ENCODE measurements at places on chromosomes 4 and X.

- DNase-seq: no peak
Measured at GRCh38 chr4:4396628-4397440, 9.9 kb downstream of the NSG1 start.

DNA sequence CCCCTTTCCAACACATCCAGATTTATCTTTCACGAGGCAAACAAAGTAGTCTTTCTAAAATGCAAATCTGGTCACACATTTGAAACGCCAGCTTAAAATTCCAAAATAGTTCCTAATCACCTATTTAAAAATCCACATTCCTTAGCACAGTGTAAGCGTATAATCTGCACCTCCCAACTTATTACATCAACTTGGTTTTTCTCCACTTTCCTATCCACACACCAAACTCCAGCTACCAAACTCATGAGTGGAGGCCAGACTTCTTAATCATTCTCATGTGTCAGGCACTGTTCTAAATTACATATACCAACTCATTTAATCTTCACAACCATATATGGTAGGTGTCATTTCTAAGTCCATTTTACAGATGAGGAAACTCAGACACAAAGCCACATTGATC is 33.8 kb downstream of the ENOX2 start:
- DNase-seq: no peak

DNA sequence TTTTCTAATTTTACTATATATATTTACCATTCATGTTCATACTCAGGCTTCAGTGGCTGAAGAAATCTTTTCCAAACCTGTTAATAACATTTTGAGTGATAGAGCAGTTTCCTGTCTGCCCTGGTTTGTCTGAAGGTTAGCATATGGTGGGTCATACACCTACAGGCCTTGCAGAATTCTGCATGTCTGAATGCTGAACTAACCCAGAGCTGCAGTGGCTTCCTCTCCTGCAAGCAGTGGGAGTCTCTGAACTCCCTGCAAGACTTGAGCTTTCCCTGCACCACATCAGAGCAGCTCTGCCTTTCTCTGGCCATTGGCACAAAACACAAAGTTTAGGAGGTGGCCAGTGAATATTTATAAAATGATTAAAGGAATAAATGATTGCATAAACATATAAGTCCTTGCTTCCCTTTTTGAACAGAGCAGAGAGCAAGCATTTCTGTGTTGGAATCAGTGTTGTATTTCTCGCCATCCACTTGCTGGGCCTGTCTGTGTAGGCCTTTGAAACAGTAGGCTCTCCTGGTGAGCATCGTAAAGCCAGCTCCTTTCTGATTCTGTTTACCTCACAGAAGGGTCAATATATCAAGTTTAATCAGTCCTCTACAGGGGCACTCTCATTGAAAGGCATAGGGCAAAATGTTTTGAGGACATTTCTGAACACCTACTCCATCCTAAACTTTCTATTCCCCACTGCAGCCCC is 15.0 kb upstream of the UNC5C start:
- no peak for DNase-seq

DNA sequence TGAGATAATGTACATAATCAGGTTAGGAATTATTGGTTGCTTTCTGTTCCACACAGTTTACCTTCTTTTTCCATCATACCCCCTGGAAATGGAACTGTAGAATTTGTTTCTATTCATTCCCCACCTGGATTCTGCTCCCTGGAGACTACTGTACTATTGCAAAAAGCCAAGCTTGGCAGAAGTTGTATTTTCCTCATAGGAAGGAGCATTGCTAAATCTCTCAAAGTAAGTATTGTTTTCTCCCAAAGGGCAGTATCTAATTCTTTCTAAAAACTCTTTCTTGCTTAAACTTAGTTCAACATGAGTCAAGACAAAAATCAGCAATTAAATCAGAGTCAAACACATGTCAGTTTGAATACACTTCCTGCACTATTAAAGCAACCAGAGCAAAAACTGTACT is 136.2 kb downstream of the CDS1 start:
- no peak for DNase-seq
